ENCODE measurements at places on chromosomes 7 and 10.

GRCh38 chr7:73442222-73442902 is 8.8 kb downstream of the FZD9 start:
- no peak for DNase-seq

- no peak for DNase-seq
Observed at GRCh38 chr7:90816511-90817142, 220.5 kb downstream of the CDK14 start.

GRCh38 chr10:49086889-49087288 is 28.4 kb downstream of the VSTM4 start:
- no peak for DNase-seq

DNA sequence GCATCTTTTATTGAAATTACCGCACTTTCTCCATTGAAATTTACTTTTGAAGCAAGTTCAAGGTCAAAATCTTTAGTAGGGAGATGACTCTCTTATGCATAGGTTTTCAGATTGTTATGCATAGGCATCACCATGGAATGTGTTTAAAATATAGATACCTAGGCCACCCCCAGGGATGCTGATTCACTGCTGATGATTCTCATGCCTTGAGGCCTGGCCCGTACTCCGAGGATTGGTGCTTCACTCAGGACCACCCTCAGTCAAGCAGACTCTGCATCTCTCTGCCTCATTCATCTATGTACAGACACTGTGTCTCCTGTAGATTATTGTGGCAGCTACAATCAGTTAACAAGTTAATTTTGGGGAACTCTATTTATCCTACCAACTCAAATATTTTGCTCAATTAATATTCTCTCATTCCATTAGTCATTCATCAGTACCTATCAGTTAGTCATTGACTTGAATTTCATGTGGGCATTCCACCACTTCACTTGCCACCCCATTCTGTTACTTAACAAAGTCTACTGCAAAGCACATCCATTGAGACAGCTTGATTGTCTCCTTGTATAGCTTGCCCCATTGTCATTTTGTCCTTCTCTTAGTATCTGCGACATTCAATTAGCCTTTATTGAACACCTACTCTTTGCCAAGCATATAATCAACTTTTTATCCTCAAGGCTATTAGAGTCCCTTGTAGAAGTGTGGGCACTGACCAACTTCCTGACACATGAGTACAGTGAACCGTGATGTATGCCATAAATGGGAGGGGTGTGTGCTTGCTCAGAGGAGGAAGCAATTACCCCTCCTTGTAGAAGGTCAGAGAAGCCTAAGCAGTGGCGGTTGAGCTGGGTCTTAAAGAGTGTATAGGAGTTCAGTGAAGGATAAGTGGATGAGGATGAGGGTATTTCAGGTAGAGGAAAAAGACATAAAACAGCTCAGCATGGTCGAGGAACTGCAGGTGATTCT is 255.6 kb upstream of the BMPER start:
- no peak for DNase-seq

- no peak for DNase-seq
Observed at GRCh38 chr7:149284343-149284742, 22.3 kb downstream of the ZNF783 start.

DNA sequence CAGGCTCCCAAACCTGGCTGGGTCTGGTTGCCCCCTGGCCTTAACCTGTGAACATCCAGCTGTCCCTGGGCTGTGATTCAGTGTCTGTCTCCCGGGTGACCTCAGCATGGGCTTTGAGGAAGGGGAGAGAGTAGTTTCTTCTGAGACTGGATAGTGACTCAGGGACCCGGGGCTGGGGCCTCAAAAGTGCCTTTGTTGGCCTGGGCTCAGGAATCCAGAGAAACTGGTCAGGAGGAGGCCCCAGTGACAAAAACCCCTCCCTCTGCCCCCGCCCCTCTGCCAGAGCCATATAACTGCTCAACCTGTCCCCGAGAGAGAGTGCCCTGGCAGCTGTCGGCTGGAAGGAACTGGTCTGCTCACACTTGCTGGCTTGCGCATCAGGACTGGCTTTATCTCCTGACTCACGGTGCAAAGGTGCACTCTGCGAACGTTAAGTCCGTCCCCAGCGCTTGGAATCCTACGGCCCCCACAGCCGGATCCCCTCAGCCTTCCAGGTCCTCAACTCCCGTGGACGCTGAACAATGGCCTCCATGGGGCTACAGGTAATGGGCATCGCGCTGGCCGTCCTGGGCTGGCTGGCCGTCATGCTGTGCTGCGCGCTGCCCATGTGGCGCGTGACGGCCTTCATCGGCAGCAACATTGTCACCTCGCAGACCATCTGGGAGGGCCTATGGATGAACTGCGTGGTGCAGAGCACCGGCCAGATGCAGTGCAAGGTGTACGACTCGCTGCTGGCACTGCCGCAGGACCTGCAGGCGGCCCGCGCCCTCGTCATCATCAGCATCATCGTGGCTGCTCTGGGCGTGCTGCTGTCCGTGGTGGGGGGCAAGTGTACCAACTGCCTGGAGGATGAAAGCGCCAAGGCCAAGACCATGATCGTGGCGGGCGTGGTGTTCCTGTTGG is at the start of gene CLDN4:
Gene CLDN4 (plus strand): TSS at position 316 of the 903 bp plus-strand sequence. CDS start 206 bp downstream, at position 522.
- no peak for DNase-seq

DNA sequence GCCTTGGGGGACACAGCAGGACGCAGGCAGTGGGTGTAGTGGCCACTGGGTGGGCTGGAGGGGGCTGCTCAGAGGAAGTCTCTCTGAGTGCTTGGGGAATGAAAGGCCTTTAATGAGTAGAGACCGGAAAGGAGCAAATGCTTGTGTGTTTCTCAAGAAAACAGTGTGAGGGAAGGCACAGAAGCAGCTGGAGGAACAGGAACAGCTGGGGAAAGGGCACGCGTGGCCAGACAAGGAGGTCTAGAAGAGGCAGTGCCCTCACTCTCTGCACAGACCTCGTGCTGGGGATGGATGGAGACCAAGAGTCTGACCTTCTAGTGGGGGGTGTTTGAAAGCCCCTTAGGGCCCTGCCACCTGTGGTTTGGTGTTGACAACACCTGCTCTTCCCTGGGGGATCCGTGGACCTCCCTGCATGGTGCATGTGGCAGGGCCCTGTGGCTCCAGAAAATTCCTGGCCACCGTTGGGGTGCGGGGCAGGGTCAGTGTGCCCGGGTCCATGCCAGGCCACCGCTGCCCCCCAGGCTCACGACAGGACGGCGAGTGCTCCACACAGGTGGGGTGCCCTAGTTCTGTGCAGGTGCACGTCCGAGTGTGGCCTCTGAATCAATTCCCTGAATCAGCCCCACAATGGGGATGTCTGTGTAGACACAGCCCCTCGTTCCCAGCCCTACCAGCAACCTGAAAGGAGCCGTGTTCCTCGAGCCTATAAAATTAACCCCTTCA is 25.9 kb upstream of the FAM20C start:
- no peak for DNase-seq

DNA sequence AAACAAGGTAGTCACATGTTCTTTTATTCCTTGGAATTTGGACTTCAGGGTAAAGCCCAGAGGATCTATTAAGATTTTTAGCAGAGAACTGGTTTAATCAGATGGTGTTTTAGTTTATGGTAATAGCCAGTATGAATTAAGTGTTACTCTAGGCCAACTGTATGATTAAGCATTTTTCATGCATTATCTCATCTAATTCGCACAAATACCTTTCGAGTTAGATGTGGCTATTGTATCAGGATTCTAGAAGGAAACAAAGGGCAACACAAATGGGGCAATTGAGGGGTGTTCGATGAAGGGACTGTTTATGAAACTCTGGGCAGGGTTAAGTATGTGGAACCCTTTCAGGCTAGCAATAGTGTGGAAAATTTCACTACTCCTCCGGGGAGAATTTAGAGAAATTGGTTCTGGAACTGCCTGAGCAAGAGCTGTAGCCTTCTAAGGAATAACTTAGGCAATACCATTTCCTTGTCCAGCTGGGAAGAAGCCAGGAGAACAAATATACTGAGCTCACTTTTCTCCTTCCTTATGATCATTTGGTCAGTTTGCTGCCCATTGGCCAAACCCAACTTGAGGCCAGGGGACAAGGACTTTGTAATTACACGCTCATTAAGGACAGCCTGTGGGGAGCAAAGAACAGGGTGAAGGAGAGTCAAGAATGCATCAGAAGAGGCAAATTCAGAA is 319.0 kb upstream of the FZD1 start:
- DNase-seq = no peak

DNA sequence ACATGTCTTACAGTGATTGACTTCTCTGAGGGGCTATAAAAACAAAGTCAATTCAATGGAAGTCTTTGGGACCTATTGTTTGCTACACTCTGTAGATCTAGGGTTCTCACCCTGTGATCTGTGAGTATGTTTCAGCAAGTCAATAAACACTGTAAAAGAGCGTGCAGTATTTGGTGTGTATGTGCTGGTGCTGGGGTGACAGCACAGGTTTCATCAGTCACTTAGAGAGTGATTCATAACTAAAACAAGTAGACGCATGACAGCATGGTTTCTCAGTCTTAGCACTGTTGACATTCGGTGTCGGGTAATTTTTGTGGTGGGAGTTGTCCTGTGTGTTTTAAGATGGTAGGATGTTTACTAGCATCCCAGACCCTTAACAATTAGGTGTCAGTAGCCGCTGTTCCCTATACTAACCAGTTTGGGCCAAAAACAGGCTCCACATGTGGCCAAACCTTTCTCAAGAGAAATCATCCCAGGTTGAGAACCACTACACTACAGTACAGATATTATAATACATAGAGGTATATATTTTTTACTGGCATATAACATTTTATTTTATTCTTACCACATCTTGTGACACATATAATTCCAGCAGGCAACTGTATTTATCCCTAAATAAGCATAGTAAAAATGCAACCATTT is 411.8 kb downstream of the ARL4A start:
- DNase-seq = no peak

DNA sequence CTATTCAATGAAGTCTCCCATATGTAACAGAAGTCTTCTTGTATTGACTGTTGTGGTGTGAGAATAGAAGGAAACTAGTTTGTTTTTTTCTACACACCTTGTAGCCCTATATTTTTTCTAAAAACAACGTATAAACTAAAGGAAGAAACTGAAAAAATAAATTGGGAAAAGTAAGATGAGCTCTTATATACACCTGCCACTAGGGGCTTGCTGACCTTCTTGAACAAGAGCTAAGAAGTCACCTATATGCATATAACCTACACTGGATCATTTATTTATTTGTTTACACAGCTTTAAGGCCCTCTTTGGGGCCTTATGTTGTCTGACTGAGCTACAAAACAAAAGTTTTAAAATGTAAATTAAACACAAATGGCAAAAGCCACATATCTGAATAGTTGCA is 383.0 kb downstream of the HPSE2 start:
- DNase-seq = no peak

DNA sequence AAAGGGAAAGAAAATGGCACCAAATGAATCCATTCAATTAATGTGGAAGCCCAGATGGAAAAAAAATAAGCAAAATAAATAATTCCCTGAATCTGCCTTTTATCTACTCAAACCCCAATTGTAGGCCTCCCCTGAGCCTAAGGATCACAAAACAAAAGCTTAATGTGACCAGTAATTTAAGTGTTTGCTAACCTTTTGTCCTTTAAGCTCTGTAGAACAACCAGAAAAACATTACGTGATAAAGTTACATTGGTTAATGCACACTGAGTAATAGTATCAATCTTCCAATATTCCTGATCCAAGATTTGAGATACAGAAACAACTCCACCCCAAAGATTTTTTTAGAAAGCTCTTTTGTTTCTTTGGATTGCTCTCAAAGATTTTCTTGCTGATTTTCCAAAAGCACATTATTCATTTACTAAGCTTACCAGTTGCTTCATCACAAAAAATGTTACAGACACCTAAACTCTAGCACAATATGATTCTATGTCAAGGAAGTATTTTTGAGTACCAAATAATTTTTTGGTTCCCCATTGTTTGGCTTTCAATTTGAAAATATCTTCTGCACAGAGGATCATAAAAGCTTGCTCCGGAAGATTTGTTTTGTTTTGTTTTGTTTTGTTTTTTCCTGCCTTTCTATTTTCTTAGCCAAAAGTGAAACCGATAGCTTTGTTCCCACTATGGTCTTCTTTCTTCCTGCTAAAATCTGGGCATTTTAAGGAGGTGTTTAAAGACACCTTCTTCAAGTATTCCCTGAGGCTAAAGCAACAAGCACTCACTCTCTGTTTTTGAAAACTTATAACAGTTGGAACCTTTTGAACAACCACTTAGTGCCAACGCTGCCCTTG is 54.2 kb downstream of the TRIL start:
- no peak for DNase-seq

- no peak for DNase-seq
Observed at GRCh38 chr10:48913674-48914073, 26.0 kb downstream of the LRRC18 start.

- no peak for DNase-seq
Observed at GRCh38 chr7:77327067-77327931, 88.8 kb downstream of the GSAP start.

- no peak for DNase-seq
Observed at GRCh38 chr7:18541181-18541870, 45.8 kb downstream of the HDAC9 start.

DNA sequence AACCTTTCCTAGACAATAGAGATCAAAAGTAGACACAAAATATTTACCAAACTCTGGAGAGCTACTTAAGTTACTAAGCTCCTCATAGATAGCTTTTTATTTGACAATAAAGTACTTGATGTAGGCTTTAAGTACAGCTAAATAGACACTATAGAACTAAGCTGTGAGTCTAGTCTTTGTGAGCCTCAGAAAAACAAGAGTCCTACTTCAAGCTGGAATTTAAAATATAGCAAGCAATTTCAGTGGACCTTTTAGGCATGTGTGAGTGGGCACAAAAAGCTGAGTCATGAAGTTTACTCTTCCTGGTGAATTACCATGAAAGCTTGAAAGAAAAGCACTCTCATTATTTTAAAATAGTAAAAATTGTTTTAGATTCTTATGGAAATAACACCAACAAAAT is 76.1 kb downstream of the ADD3 start:
- no peak for DNase-seq

- no peak for DNase-seq
Observed at GRCh38 chr7:139034336-139034735, 1.5 kb downstream of the ZC3HAV1L start.

DNA sequence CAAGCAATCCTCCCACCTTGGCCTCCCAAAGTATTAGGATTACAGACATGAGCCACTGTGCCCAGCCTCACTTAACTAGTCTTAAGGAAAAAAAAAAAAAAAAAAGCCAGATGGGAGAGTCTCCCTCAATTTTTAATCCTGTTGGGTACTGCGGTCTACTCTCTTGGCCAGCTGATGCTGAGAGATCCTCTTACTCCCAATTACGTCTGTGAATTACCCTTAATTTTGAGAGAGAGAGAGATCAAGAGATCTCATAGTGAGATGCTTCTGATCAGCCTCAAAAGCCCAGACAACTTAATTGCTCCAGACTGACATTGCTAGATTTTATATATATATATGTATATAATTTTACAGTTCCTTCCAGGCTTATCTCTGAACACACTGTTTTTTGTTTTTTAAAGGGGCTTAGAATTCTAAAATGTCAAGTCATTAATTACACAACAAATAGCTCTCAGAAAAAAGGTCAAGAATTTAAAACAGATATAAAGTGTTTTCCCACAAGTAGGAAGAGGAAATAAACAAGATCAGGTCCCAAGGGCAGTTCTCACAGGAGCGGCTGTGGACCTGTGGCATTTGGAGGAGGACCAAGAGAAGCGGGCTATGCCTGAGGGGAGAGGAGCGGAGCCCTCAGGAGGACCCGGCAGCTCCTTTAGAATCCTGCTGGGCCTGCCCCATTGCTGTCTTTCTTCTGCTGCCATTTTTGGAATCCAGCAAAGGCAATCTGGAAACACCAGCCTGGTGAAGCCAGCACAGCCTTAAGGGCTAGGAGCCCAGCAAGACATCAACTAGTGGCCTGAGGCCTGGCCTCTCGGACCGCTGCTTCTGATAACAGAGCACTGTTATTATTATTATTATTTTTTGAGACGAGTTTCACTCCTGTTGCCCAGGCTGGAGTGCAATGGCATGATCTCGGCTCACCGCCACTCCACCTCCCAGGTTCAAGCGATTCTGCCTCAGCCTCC is 30.1 kb downstream of the DENND2A start:
- DNase-seq = no peak

GRCh38 chr10:36531621-36532020 is 593.8 kb upstream of the ANKRD30A start:
- DNase-seq = no peak

Measured in stimulated activated CD8-positive, alpha-beta memory T cell treated with anti-CD3 and anti-CD28 coated beads, Interleukin-4, amount 100 ng/mL, for 1 hour (primary cell).